ENCODE measurements at places on chromosomes 5 and 9. TPM values are rescaled to one million over a fixed set of nuclear protein-coding genes. Genes with fewer than 3 reads are reported as not detected.

PCSK1 gene
- total RNA-seq, result 7.5 TPM

TPPP gene
- 5.2 TPM for total RNA-seq

MARCOL gene
- not detected for total RNA-seq

SCAI gene
- 7.6 TPM for total RNA-seq

STC2 gene
- total RNA-seq, result 9.9 TPM
